ENCODE measurements at places on chromosomes 4 and X.

DNA sequence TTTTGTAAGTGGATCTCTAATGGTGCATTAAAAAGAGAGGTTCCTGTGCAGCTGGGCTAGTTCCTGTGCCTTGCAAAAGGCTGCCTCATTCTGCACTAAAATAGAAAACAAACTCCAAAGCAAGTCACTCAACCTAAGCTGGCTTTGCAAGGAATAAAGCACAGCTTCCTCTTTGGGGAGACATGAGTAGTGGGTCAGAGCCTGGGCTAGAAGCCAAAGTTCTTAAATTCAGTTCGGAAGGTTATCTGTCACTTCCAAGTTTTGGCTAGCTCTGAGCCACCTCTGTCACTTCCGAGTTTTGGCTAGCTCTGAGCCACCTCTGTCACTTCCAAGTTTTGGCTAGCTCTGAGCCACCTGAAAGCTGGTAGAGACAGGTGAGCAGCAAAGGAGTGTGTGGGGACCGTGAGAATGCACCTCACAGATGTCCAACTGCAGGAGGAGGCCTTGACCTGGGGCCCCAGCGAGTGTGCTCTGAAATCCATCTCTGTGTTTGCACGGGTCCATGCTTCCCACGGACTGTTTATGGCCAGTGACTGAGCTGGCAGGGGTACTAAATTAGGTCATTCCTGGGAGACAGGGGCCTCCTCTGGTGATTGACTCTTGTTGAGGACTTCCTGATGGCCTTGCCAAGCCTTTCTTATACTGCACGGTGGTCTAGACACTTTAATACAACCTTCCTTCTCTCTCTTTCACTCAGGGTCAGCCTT, 36.4 kb upstream of the MAMLD1 start:
- DNase-seq: no peak

DNA sequence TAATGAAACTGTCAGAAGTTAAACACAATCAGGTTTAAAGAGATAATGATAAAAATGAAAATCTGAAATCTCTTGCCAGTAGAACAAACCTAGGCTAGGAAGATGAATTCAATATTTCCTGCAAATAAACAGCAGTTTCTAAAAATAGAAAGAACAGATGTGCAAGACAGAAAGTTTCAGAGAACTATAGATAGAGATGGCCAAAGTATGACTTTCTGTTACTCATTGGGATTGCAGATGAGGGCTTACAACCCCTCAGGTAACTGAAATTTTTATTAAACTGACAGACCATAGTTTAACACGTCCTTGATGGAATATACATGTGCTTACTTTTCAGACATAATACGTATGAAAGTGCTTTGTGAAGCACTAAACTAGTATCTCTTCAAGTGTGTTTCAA, 82.3 kb upstream of the PPARGC1A start:
- DNase-seq: no peak

- no peak for DNase-seq
Observed at GRCh38 chr4:101118617-101119016, 228.7 kb downstream of the PPP3CA start.

GRCh38 chr4:62881210-62881609, 1528.0 kb downstream of the TECRL start:
- DNase-seq: no peak

DNA sequence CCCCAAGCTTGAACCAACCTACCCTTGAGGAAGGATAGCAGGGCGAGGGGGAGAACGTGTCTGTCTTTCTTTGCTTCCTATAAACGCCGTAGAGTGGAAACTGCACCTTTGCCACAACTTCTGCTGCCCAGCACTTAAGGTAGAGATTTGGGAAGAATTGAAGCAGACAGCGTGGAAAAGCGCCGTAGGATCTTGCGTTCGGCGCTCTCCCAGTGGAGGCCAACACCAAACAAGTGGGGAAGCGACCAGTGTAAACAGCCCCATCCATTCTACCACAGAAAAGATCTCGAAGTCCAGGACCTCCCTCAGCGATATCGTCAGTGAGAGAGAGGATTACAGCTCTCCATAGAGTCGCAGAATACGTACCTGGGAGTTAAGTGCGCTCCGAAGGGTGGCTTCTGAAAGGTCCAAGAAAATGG, 3.9 kb upstream of the NKX6-1 start:
- no peak for DNase-seq

DNA sequence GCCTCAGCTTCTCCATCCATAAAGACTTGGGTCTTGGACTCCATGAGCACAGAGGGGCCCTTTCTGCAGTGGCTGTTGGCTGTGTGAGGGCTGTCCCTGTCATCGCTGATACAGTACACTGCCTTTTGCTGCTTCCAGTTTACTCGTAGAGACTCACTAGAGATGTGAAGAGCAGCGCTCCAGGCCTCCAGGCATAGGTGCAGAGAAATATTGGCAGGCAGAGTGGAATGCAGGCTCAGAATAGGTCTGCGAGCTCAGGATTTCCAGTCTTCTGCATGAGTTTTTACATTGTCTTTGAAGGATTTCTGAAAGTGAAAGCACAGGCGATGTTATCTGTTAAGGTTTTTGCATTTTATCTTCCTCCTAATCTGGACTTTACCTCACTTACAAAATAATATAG, 97.4 kb downstream of the AASDH start:
- peak; percentile 9 for DNase-seq

DNA sequence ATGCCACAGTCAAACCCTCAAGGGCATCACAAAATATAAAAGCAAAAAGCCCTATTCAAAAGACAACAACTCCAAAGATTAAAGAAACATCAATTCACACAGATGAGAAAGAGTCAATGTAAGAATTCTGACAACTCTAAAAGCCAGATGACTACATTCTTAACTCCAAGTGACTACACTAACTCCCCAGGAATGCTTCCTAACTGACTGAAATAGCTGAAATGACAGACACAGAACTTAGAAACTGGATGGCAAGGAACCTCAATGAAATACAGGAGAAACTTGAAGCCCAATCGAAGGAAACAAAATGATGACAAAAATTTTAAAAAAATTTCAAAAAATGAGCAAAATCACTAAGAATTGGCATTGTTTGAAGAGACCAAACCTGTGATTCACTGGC, 1047.6 kb upstream of the PCDH10 start:
- no peak for DNase-seq

- DNase-seq: no peak
Observed at GRCh38 chrX:150063138-150063518, 124.8 kb upstream of the EOLA2 start.

DNA sequence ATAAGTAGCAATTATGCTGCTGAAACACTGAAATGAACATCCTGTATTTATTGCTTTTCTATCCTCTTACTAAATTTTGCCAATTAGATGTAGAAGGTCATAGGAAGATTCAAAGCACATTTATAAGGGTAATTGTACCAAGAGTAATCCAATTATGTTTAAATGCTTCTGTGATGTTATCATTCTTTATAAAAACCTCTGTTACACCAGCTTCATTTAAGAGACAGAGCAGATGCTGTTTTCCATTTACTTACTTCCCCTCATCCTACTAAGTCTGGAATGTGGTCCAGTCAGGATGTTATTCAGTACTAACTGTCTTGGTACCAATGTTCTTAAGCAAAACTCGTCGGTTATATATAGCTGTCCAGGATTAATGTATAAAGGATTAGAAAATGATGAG, 539.6 kb downstream of the PDHA2 start:
- no peak for DNase-seq

DNA sequence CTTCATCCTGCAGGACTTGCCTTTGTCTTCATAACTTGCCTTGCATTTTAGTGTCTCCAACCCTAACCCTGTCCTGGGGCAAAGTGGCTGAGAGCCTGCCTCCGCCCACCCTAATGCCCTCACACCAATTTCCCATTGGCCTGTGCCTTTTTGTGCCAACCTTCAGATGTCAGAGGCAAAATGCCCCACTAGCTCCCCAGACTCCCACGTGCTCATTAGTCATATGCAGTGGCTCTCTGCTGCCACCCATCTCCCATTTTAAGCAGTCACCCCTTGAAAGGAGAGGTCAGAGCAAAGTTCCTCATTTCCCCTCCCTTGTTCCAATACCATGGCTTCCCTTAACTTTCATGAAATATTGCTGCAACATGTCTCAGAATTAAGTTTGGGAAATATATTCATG, 74.8 kb upstream of the PASD1 start:
- DNase-seq: peak; percentile 6

- no peak for DNase-seq
Observed at GRCh38 chrX:133598601-133599335, 183.5 kb upstream of the GPC4 start.

GRCh38 chrX:112714357-112714918, 34.7 kb upstream of the LHFPL1 start:
- DNase-seq: no peak

GRCh38 chr4:127708985-127709384, 21.2 kb upstream of the SLC25A31 start:
- DNase-seq: no peak

- peak; percentile 9 for DNase-seq
Observed at GRCh38 chr4:110195561-110196205, 2.7 kb downstream of the ELOVL6 start.

DNA sequence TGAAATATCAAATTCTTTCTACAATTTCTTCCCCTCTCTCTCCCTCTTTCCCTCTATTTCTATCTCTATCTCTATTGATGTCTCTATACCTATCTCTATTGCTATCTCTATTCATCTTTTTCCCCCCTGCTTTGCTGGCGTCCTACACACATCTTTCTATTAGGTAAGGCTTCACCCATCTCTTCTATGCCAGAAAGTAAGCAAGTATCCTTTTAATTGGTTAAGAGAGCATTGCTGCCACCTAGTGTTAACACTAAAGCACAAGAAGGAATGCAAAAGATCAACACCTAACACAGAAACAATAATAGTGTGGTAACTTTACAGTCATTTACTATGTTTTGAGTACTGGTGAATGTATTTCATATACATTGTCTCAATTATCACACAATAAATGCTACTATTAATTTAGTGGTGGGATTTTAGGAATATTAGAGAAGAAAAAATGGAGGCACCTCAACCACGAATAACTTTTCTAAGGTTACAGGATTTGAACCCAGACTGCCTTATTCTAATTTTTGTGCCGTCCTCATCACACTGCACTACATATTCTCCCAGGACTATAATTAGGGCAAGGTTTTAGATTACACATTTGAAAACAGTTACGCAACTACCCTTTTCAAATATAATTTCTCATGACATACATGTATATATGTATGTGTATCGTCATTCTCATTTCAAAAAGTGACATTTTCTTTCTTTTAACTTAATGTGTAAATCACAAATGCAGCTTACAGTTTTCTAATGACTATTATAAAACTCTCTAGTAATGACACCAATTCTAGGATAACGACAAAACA, 3.7 kb upstream of the C4orf36 start:
- DNase-seq: peak; percentile 54

GRCh38 chrX:10972706-10973105, 138.4 kb upstream of the HCCS start:
- no peak for DNase-seq

GRCh38 chr4:86894455-86894854, 2.2 kb upstream of the C4orf36 start:
- no peak for DNase-seq

DNA sequence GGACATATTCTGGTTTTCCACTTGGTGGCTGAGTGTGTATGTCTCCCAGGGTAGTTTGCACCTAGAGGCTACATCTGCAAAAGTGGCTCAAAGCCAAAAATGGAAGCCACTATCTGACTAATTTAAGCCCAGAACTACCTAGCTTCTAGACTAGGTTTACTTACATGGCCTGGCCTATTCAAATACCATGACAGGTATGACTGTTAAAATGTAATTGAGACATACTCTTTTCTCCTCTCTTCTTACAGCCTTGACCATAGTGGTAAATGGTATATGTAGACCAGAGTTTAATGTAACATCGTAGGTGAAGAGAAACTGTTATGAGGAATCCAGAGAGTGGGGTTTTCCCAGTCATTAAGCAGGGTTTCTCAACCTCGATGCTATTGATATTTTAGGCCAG, 2.6 kb upstream of the TRPC5 start:
- no peak for DNase-seq

DNA sequence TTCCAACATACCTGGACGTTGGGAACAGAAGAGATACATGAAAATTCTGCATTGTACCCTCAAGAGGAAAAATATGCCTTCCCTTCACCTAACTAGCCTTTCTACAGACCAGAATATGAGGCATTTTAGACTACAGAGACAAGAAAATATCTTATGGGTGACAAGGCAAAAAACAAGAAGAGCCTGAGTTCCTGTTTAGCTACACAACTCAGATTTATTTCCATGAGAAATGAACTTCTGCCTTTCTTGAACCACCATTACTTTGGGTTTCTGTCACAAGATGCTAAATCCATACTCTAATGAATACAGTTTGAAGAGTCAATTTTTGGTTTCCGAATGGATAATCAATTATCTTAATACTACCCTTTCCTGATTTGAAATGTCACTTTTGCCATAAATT, 18.7 kb downstream of the RCHY1 start:
- DNase-seq: no peak

DNA sequence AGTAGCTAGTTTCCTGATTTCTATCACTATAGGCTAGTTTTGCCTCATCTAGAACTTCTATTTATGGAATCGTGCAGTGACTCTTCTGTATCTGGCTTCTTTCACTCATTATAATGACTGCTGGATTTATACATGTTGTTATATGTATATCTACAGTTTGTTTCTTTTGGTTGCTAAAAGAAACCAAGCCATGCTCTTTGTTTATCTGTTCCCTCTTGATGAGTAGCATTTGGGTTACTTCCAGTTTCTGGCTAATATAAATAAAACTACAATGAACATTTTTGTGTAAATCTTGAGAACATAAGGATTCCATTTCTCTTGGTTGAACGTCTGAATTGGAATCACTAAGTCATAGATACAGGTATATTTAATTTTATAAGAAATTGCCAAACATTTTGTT, 73.9 kb downstream of the ARHGAP24 start:
- DNase-seq: no peak

DNA sequence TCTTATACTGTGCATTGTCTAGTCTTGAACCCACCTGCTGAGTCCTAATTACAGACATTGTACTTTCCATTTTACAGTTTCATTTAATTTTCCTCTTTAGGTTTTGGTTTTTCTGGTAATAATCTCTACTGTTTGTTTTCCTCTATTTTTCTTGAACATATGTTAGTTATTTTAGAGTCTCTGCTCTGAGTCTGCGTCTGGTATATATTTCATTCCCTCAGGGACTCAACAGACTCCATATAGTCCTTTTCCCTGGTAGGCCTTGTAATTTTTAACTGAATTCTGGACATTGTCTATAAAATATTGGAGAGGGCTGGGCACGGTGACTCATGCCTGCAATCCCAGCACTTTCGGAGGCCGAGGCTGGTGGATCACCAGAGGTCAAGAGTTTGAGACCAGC, 121.8 kb upstream of the STOX2 start:
- no peak for DNase-seq
